ENCODE measurements at places on chromosomes 2 and 18.

DNA sequence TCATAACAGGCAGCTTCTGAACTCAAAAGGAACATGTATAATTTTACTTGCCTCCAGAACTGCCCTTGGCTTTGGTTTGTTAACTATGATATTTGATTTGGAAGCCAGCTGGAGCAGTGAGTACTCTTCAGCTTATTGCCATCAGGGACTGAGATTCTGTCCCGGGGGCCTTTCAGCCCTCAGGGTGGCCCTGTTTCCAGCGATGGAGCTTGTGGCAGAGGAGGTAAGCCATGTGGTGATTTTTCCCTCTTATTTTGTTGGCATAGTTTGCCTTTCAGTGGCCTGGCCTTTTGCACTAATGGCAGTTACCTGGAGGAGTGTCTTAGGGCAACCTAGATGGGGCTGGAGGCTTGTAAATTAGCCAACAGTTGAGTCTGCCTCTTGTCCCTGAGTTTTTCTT, 1955.0 kb upstream of the LRRTM1 start:
- no peak for DNase-seq

- no peak for DNase-seq
Observed at GRCh38 chr2:36734304-36734703, 37.8 kb downstream of the VIT start.

- DNase-seq, result no peak
Observed at GRCh38 chr18:76981396-76981968, 151.1 kb downstream of the MBP start.

DNA sequence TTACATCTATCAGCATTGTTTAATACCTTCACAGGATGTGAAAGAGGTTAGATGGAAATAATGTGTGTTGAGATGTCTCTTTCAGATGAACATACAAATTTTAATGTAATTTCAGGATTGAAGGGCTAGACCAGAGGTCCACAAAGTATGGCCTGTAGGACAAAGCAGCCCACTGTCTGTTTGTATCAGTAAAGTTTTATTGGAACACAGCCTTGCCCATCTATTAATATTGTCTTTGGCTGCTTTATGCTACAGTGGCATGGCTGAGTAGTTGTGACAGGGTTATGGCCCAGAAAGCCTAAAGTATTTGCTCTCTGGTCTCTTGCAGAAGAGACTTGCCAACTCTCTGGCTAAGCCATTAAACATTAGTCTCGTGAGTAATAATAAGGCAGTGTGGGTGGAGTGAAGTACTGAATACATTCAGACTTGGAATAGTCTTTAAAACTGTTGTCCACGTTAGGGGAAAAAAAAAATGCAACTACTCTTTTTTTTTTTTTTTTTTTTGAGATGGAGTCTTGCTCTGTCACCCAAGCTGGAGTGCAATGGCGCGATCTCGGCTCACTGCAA, 74.5 kb upstream of the NOSTRIN start:
- no peak for DNase-seq

- DNase-seq, result no peak
Observed at GRCh38 chr2:151056870-151057269, 204.8 kb downstream of the RBM43 start.

DNA sequence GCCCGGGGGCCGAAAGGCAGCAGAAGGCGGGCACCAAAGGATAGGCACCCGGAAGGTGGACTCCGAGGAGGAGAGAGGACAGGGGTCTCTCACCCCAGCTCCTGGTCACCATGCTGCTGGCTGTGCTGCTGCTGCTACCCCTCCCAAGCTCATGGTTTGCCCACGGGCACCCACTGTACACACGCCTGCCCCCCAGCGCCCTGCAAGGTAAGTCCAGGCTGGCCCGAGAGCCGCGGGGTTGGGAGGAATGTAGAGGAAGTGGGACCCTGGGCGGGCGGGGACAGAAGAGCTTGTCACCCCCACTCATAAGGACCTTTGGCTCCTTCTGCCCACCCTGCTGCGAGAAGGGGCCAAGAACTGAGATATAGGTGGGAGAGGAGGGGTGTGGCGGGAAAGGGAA, 301 bp downstream of the PRSS56 start:
- no peak for DNase-seq

- DNase-seq, result no peak
Observed at GRCh38 chr2:28430377-28430765, 37.7 kb downstream of the FOSL2 start.

GRCh38 chr2:33167622-33168245, 221.0 kb downstream of the LTBP1 start:
- DNase-seq, result no peak

GRCh38 chr18:3592864-3593263, 142.9 kb downstream of the TGIF1 start:
- DNase-seq, result no peak

DNA sequence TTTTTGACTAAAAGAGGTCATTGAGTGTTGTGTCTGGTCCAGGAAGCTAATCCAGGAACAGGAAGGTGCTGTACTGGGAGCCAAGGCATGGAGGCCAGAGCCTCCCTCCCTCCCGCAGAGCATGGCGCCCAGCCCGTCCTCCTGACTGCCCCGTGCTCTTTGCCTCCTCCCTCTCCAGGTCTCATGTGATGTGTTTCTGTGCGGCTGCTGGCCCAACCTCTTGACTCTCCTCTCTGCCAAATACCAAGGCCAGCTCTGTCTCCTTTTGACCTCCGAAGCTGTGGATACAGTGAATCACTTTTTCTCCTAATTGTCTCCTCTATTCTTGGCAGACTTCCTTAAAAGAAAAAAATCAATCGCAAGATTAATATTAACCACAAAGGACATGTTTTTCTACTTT, 284.1 kb downstream of the PHLPP1 start:
- no peak for DNase-seq

DNA sequence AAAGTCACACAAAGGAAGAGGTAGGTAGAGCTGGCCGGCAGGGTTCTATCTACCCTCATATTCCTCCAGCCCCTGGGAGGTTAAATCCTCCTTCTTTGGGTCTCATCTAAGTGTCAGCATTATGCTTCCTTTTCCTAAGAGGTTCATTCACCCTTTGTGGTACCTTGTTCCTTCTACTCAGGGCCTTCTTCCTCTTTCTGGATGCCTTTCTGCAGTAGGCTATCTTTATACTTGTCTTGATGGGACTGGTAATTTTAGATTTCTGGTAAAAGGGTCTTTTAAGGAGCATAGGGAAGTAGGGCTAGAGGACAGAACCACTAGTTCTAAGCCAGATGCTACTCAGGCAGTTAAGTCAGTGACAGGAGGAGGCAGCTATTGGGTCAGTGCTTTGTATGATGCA, 13.7 kb upstream of the TNP1 start:
- no peak for DNase-seq

GRCh38 chr2:45591073-45591472, 20.0 kb downstream of the SRBD1 start:
- no peak for DNase-seq

- DNase-seq, result no peak
Observed at GRCh38 chr2:182166841-182167240, 181.2 kb downstream of the PPP1R1C start.

DNA sequence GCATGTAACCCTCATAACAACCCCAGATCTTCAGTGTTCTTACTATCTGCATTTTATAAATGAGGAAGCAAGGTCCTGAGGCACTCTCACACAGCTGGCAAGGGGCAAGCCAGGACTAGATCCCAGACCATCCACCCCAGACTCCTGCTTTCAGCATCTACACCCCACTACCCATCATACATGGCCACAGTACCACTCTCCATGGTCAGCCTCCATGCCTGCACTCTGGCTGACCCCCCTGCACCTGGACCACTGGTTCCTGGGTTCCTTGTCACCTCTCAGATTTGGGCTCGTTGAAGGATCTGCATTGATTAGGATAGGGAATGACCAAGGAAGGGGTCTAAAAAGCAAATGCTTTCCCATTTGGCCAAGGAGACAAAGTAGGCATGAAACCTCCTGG, 36.0 kb upstream of the TEX51 start:
- no peak for DNase-seq

DNA sequence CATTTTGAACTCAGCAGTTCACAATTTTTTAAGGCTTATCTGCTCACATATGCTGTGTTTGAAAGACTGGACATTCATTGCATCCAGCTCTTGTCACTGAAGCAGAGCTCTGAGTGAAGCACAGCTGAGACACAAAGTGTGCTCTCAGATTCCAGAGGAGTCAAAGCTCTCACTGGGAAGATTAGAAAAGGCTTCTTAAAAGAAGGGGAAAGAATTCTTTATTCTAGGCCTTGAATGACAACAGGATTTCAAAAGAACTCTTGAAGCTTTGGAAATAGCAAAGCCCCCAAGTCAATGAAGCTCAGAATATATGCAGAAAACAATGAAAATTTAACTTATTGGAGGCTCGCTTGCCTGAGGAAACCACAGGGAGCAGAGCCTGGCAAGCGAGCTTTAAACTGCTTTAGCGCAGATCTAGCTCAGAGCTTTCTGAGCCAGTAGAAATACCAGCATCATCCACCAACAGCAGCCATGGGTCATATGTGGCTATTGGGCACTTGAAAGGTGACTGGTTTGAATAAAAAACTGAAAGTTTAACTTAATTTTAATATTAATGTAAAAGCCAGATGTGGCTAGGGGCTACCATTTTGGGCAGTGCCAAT, 369.7 kb downstream of the OSR1 start:
- no peak for DNase-seq

- DNase-seq, result no peak
Observed at GRCh38 chr2:203470371-203470770, 64.7 kb downstream of the RAPH1 start.

DNA sequence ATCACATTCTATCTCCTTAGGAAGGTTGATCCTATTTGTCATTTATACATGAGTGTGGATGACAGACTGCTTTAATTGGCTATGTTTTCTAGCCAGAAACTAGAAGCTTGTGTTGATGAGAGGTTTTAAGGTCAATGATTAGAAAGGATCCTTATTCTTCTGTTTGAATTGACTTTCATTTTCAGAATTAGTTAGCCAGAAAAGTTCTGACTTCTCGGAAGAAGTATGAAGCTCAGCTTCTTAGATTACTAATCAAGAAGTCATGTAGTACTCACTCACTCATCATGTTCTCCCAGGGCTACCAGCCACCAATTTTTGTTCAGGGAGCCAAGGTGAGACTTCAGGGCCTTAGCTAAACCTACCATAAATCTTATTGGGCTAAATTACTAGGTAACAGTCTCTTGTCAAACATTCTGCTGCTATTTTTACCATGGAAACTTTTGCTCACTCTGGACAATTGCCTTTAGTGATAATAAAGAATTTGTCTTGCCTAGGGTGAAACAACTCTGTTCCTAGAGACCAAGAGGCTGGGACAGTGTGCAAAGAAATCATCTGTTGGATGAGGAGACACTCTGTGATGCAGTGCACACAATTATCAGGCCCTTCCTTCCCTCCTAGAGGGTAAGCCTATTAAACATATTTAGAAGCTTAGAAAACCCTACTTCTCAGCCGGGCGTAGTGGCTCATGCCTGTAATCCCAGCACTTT, 111.6 kb upstream of the DNMT3A start:
- no peak for DNase-seq

DNA sequence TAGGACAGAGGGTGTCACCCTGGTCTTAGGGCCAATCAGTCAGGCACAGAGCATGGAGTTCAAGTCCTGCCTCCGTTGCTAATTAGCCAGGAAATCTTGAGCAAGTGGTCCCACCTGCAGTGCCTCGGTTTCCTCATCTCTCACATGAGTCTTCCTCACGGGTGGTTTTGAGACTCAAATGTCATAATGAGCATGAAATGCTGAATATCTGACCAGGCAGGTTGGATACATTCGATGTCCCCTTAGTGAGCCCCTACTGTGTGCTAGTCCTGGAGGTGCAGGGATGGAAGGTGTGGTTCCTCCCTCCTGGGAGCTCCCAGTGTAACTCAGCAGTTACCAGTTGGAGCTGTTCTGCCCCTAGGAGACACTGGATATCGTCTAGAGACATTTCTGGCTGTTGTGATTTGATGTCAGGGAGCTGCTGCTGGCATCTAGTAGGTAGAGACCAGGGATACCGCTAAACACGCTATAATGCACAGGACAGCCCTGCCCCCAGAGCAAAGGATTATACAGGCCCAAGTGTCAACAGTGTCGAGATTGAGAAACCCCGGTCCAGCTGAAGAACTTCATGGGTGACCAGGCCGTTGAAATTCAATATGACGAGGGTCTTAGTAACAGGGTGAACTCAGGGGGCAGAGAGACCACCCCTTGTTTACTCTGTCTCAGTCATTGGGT, 118.5 kb upstream of the TWIST2 start:
- DNase-seq, result no peak

DNA sequence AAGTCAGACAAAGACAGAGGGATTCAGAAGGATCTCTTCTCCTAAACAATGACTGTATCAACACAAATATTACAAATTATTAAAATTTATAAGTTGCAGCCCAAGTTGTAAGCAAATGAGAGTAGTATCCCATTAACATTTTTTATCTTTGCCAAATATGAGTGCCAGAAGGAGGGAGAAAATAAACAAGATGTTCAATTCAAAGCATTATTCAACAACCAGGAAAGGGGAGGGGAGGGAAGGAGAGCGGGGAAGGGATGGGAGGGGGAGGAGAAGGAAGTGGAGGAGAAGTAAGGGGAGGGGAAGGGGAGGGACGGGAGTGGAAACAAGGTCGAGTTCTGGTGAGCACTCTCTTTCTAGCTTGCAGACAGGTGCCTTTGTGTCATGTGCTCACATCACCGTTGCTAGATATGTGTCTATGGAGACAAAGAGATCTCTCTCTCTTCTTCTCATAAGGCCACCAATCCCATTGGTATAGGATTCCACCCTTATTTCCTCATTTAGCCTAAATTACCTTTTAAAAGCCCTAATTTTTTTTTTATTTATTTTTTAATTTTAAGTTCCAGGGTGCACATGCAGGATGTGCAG, 679.6 kb upstream of the CHAC2 start:
- no peak for DNase-seq

- no peak for DNase-seq
Observed at GRCh38 chr18:22238036-22238435, 68.6 kb downstream of the GATA6 start.

- DNase-seq, result no peak
Observed at GRCh38 chr2:157900203-157900602, 24.1 kb upstream of the ACVR1 start.

- no peak for DNase-seq
Observed at GRCh38 chr2:204585930-204586329, 40.7 kb downstream of the PARD3B start.

GRCh38 chr2:9715238-9715637, 84.4 kb upstream of the YWHAQ start:
- no peak for DNase-seq

GRCh38 chr2:129912871-129913694, 66.4 kb upstream of the RAB6C start:
- no peak for DNase-seq

DNA sequence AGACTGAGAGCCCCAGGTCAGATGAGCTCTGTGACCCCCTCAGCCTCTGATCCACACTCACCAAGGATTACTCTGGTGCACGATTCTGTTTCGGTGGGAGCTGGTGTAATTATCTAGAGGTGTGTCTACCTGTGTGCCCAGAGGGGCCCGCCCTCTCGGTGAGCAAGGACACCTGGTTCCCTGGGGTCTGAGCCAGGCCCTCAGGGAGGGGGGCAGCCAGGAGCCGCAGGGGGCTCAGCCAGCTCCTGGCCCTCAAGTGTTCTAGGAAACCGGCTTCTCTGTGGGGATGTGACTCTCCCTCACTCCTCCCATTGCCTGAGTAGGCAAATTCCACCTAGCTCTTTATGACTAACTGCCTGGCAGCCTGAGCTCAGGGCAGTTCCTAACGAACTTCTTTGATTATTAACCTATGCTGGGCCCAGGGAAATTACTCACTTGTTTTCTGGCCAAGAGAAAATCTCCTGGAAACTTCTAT, 17.4 kb downstream of the AGAP1 start:
- no peak for DNase-seq

- DNase-seq, result no peak
Observed at GRCh38 chr2:239274391-239275043, 126.3 kb downstream of the HDAC4 start.

- no peak for DNase-seq
Observed at GRCh38 chr2:233837694-233838229, 16.6 kb downstream of the HJURP start.

Data from NCI-H1436 treated with DMSO at 0.1 percent for 48 hours (cell line).